ENCODE measurements at places on chromosomes 2 and 18.

DNA sequence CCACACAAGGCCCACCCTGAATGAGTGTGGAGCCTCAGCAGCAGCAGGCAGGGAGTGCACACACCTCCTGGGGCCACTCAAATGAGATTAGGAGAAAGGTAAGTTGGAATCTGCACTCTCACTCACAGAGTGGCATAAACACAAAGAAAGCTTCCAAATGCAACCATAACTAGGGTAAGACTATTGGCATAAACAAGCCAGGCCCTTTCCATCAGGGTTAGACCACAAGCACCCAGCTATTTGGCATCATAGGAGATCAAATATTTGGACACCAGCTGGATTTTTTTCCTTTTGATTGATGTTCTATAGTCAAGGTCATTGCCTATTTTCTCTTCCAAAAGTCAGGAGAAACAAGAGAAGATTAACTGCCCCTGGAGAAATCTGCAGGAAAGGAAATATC is 471.5 kb downstream of the TXNL1 start:
- no peak for DNase-seq

DNA sequence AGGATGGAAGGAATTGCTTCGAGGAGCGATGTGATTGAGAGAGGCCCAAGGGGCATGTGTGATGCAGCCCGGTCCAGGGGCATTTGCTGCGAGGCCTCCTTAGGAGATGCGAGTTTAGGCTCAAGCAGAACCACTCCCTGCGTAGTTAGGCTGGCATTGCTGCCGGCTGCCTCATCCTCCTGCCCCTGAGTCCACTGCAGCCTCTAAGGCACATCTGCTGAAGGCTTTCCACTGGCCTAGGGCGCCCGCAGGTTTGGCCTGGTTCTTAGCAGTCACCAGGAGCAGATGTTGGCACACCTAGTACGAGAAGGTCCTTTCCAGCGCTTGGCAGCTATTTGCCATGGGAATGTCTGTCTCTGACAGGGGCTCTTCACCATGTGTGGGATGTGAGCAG is 20.7 kb downstream of the INPP5D start:
- no peak for DNase-seq

GRCh38 chr2:174335254-174335987 is 667 bp downstream of the SP9 start:
- DNase-seq = no peak

GRCh38 chr2:139805441-139805840 is 1025.3 kb upstream of the NXPH2 start:
- DNase-seq = peak; percentile 70

GRCh38 chr2:181782660-181783059 is 102.3 kb upstream of the NEUROD1 start:
- no peak for DNase-seq

- no peak for DNase-seq
Observed at GRCh38 chr2:203584784-203585183, 49.7 kb upstream of the RAPH1 start.

GRCh38 chr18:72830109-72830508 is 37.7 kb downstream of the NETO1 start:
- DNase-seq = no peak

- no peak for DNase-seq
Observed at GRCh38 chr2:88067598-88067997, at the start of gene SMYD1. SMYD1 (plus strand) TSS chr2:88067825; CDS start chr2:88067865, 40 bp downstream.

- DNase-seq = no peak
Observed at GRCh38 chr2:238267341-238267710, 21.1 kb downstream of the PER2 start.

GRCh38 chr2:193679847-193680246 is 1485.1 kb upstream of the TMEFF2 start:
- DNase-seq = no peak

DNA sequence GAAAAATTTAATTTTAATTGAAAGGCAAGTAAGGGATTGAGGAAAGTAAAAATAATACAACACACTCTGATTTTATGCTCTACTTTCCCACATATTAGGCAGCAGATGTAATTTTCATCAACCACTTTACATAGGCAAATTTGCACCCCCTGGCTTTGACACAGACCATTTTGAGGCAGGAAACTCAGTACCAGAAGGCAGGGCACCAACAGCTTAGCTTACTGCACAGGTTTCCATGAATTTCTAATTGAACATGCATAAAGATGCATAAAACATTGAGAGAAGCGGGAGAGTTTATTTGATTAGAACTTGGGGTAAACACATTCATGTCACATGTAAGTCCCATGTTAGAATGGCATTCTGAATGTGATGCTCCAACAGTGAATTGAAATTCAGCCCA is 171.9 kb downstream of the PID1 start:
- DNase-seq = no peak

- DNase-seq = no peak
Observed at GRCh38 chr2:29304399-29305060, 189.3 kb downstream of the CLIP4 start.

GRCh38 chr2:19545507-19545906 is 187.1 kb upstream of the OSR1 start:
- DNase-seq = no peak

DNA sequence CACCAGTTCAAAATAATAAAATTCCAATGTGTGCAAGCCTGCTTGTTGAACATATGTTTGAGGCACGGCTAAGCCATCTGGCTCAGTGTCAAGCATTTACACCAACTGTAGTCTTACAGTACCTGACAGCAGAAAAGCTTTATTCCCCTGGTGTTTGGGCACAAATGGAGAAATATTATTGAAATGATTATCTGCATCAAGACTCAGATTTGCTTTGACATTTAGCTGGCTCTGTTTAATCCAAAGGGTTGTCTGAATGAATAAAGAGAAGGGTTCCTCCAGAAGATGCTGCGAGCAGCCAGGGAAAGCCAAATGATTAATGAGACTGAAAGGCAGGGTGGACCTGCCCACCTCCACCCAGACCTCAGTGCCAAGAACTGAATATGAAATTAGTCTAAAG is 393.2 kb upstream of the GALNT5 start:
- peak; percentile 45 for DNase-seq

- DNase-seq = no peak
Observed at GRCh38 chr2:176392249-176392648, 123.0 kb downstream of the MTX2 start.

- DNase-seq = no peak
Observed at GRCh38 chr2:33314541-33314940, 161.9 kb upstream of the RASGRP3 start.
